ENCODE measurements at places on chromosomes 4 and X.

DNA sequence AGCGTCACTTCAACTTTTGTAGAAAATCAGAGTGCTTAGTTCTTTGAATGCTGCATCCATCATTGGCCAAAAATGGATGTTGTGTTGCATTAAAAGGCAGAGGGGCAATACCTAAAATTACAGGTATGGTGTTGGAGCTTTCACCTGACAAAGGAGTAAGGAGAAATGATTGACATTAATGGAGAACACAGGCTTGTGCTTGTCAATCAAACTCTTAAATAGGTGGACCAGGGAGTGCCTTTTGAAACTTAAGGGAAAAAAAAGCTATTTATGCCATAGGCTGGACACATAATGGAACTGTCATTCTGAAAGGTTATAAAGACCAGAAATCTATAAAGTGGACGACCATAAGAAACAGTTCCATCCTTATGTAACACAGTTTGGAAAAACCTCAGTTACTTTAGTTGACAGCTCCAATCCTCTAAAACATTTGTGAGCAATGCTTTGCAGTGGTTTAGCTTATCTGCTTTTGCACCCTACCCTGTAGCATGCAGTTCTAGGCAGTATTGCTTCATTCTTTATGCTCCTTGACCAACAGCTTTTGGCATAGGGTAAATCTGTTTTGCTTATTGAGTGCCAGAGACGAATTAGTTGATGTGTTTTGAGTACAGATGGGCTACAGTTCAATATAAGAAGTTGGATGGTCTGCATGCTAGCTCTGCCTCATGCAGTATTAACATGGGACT is 2.4 kb downstream of the HADH start:
- DNase-seq = no peak

GRCh38 chr4:15563871-15564270 is 91.3 kb downstream of the FBXL5 start:
- no peak for DNase-seq

GRCh38 chr4:186881521-186882220 is 158.0 kb upstream of the FAT1 start:
- DNase-seq = peak; percentile 34

DNA sequence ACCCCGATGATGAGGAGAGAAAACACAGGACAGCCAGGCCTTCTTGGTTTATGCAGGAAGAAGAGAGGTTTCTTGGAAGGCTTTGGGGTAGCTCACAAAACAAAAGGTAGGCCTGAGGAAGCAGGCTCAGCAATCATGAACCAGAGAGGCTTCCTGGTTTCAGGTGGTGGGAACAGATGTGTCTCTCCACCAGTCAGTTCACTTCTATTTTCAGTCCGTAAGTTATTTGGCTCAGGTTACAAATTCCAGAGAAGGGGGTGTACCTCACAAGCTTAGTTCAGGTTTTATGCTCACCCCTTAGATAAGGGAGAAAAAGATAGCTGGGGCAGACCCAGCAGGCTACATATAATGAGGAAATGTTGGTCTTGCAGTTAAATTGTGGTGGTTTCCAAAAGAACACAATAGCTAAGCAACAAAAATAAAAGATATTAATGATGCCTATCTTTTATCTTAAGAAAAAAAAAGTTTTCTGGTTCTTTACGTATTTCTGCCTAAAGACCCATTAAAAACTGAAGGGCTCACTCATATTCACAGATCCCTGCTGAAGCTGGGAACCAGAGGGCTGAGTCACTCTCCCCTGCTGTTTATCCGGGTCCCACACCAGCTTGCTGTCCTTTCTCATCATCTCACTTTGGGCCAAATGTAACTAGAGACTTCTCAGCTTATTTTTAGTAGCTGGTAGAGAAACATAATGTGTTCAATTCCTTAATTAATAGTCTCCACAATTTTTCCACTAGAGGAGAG is 177.0 kb downstream of the CAMK2D start:
- DNase-seq = no peak

DNA sequence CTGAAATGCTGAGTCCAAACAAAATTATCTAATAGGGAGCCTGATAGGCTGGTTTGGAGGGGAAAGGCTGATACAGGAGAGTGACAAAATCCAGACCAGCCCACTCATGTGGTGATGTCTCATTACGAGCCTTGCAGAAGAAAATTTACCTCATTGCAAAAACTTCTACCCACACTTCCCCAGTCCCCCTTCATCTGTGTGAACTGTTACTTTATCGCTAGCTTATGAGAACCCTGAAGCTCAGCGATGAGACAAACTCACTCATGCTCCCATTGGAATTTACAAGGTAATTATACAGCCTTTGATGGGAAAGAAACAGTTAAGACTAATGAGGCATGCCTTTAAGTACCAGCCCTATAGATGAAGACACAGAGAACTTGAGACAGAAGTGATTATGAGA is 76.1 kb downstream of the ARHGAP6 start:
- no peak for DNase-seq

- DNase-seq = no peak
Observed at GRCh38 chrX:50579955-50580354, 109.3 kb upstream of the DGKK start.

- no peak for DNase-seq
Observed at GRCh38 chrX:21606002-21606401, 52.1 kb downstream of the KLHL34 start.

GRCh38 chr4:113635739-113636437 is 125.7 kb downstream of the CAMK2D start:
- peak; percentile 55 for DNase-seq

DNA sequence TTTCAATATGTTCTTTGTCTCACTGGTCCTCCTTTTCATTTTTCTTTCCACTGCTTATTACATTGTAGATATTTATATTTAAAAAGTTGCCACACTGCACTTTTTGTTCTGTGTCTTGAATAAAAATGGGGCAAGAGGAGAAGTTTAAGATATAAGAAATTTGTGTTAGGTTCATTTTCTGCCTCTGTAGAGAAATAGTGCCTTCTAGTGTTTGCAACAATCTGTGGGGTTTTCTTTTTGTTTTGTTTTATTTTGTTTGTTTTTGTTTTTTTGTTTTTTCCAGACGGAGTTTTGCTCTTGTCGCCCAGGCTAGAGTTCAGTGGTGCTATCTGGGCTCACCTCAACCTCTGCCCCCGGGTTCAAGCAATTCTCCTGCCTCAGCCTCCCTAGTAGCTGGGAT is 20.1 kb upstream of the SMIM14 start:
- DNase-seq = no peak

DNA sequence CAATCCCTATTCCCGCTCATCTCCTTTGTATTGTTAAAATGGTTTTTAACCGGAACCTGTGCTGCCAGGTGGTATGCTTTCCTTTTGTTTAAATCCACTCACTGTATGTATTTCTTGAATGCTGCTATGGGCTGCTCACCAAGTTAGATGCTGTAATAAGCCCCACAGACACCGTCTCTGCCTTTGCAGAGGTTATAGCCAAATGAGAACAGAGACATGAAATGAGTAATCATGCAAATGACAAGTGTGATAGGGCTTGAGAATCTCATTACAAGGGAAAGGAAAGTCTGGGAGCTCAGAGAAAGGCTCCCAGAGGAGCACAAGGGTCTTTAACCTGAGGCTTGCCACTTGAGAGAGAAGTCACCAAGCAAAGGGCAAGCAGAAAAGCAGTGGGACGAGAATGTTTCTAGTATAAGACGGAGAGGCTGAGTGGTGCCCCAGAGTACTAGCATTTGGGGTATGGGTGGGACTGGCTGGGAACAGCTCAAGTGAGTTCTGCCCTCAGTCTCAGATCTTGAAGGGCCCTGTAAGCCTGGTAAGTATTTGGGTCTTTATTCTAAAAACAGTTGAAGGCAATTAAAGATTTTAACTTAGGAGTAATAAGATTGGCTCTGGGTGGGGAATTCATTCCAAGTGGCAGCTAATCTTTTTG is 110.8 kb upstream of the H2AZ1 start:
- no peak for DNase-seq

DNA sequence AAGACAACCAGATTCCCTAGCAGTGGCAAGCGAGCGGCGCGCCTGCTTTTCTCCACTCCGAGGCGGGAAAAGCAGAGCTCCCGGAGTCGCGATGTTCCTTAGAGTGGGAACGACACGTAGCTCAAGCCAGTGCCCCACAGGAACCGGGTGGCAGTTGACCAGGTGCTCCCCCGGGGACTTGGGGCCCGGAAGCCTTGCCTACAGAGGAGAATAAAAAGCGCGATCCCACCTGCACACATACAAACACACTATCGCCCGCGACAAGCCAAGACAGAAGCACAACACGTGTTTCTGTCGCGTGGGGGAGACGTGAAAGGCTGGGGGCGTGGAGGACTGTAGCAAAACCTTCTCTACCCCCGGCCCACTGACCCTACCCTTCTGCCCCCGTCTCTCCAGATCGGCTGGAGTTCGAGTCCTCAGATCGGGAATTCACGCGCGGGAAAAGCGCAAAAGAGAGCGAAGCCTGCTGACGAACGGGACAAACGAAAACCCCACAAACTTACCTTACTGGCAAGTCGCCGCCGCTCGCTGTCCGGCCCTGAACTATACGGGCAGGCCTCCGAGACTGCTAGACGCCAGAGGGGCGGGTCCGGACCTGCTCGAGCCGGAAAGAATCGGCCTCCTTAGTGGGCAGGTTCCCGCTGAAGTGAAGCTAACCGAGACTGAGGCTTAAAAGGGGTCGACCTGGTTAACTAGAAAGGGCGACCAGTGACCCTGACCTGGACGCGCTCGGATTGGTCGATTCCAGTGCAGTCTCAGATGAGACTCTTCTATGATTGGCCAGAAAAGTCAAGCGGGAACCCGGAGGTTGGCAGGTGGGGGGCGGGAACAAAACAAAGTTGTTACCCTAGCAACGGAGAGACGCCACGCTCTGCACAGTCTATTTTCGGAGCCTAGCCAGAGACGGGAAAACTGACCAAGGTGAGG is at the start of the genes DNAAF6 and NUP62CL:
Gene DNAAF6, plus strand, starts transcription at position 842 of the 927 bp plus-strand sequence. CDS start 6,265 bp downstream, outside the sequence.
Gene NUP62CL, minus strand, starts transcription at position 664 of the 927 bp plus-strand sequence. CDS start 31,287 bp downstream, outside the sequence.
- no peak for DNase-seq

- DNase-seq = no peak
Observed at GRCh38 chrX:74781507-74782034, 143.7 kb downstream of the NEXMIF start.

- DNase-seq = no peak
Observed at GRCh38 chr4:103567591-103567990, 152.2 kb downstream of the TACR3 start.

- no peak for DNase-seq
Observed at GRCh38 chr4:23877758-23878229, 12.1 kb downstream of the PPARGC1A start.

- no peak for DNase-seq
Observed at GRCh38 chr4:123589301-123589700, 192.7 kb downstream of the SPRY1 start.

DNA sequence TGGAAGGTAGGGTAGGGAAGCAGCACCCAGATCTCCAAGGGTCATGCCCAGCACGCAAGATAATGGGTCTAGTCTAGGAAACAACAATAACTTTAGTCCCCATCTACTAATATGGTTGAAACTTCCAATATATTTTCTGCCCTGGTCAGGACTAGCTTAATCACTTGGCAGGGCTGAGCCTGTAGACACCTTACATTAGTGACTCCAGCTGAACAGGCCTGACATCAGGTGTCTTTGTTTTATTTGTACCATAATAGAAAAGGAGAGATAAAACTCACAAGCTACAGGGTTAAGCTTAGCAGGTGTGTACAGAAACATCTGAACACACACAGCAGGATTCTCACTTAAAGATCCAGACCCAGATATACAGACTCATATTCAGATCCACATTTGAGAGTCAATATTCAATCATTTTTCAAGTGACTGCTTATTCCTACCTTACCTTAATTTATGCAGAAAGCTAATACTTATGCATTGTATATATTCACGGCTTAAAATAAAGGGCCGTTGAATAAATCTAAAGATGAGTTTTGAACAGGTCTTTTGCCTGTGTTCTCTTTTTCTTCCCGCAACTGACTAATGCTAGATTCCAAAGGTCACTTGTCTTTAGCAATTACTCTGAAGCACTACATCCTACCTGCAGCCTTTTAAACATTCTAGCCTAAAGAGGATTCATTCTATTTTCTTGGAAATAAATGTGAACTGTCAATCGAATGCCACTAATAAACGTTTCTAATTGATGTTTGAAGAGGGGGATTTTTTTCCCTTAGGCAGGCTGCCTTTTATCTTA is 745.3 kb downstream of the RPA4 start:
- no peak for DNase-seq

GRCh38 chr4:65861993-65862392 is 191.7 kb upstream of the EPHA5 start:
- DNase-seq = no peak

GRCh38 chr4:152419809-152420208 is 116.1 kb downstream of the FBXW7 start:
- no peak for DNase-seq

- DNase-seq = peak; percentile 71
Observed at GRCh38 chrX:134634691-134635090, 23.6 kb downstream of the PLAC1 start.

GRCh38 chrX:650811-651210 is 20.2 kb downstream of the SHOX start:
- no peak for DNase-seq

- DNase-seq = no peak
Observed at GRCh38 chrX:32084757-32085156, 1012.9 kb upstream of the FTHL17 start.

DNA sequence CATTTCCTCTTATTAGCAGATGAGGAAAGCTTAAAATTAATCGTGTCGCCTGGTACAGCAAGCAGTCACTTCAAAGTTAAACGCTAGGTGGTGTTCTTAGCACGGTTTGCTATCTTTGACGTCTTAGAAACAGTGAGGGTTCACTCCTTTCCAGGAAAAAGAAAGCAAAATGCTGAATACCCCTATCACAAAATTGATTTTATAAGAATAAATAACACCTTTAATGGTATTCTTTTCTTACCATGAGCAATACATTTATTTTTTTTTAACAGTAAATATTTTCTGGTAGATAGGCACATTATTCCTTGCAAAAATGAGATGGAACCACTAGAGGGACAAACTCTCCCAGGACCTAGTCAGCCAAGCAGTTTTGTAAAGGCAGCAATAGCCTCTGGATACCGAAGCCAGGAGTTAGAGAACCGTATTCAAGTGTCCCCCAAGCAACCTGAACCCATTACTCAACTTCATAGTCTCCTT is 153.9 kb downstream of the KDR start:
- DNase-seq = peak; percentile 6

DNA sequence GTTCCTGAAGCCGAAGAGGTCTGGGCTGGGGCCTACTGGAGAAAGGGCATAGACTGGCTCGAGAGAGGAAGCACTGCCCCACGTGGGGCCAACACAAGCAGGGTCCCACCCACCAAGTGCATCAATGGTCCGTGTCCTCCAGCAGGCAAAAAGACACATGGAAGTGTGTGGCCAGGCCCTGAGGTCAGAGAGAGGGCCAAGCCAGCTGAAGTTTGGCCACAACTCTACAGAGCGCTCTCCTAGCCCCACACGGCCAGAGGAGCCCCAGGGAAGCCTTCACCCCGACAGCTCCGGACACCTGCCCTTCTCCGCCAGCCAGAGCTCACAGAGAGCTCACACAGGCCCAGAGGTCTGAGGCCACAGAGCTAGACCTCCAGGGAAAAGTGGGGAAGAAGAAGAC is 8.5 kb upstream of the KDM5C start:
- DNase-seq = no peak

All from fibroblast of skin of left biceps (primary cell).